ENCODE measurements at places on chromosomes 13 and 19.
A peak's percentile ranks its signal among the peaks of the same experiment; 100 is the strongest.

DNA sequence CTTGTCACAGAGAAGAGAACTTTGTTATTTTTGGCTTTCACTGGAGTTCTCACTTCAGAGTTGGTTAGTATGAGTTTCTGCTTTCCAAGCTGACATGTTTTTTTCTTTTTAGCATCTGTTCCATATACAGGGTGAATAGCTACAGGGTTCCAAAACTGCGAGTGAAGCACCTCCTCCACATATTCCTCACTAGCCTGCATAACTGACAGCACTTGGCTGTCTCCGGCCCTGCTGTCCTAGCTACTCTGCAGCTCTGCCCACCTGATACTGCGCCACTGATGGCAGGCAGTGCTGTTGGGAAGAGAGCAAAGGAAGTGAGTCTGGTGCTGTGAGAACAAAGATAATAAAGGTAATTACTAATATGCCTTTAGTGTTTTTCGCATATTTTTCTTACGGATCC is 6.8 kb downstream of the ATP8A2 start:
- DNase-seq: no peak

DNA sequence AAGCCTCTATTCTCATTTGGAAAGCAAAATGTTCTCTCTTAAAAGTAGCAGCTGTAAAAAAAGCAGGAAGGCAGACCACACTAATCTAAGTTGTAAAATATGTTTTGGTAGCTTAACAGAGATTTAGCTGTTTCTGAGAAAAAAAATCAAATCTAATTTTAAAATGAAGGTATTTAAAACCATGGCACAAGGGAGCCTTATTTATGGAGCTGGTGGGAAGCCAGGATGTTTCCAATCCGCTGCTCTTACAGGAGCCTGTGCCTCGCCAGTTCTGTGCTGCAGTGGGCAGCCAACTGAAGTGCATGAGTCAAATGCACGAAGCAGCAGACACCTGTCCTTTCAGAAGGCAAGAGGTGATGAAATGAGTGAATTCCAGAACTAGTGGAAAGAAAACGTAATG is 28.2 kb downstream of the GPC6 start:
- DNase-seq: no peak

GRCh38 chr19:38557205-38557799 is 60.5 kb downstream of the MAP4K1 start:
- no peak for DNase-seq

DNA sequence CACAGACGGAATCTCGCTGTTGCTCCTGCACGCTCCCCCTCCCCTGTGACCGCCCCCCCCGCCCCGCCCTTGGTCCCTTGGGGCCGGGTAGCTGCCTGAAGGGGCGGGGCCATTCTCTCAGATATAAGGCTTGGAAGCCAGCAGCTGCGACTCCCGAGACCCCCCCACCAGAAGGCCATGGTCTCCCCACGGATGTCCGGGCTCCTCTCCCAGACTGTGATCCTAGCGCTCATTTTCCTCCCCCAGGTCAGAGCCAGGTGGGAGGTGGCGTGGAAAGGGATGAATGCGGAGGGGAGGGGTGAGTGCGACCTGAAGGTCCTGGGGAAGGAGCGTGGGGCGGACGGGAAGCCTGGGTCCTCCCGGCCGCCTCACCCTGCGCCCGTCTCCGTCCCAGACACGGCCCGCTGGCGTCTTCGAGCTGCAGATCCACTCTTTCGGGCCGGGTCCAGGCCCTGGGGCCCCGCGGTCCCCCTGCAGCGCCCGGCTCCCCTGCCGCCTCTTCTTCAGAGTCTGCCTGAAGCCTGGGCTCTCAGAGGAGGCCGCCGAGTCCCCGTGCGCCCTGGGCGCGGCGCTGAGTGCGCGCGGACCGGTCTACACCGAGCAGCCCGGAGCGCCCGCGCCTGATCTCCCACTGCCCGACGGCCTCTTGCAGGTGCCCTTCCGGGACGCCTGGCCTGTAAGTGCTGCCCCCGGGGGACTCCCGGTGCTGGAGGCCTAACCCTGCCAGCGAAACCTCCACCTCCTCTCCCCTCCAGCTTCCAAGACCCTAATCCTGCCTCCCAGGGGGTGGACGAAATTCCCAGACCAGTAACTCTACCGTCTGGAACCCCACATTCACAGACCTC is at the start of gene DLL3:
Gene DLL3 (plus strand): TSS at position 150 of the 845 bp plus-strand sequence. CDS start 28 bp downstream, at position 178.
- no peak for DNase-seq

DNA sequence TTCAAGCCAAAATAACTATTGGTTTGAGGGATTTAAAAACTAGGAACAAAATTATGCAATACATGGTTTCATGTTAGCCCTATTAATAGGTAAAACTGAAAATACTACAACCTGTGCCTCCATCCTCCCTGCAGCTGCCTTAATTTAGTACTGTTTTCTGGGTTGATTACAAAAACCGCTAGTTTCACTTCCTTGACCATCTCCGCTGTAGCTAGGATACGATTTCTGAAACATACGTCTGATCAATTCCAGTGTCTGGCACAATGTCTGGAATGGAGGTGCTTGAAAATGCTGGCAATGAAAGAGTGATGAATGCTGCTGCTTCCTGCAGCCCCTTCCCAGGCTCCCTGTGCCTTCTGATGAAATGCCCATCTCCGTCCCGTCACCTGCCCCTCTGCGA is 273.5 kb downstream of the SHISA2 start:
- no peak for DNase-seq

DNA sequence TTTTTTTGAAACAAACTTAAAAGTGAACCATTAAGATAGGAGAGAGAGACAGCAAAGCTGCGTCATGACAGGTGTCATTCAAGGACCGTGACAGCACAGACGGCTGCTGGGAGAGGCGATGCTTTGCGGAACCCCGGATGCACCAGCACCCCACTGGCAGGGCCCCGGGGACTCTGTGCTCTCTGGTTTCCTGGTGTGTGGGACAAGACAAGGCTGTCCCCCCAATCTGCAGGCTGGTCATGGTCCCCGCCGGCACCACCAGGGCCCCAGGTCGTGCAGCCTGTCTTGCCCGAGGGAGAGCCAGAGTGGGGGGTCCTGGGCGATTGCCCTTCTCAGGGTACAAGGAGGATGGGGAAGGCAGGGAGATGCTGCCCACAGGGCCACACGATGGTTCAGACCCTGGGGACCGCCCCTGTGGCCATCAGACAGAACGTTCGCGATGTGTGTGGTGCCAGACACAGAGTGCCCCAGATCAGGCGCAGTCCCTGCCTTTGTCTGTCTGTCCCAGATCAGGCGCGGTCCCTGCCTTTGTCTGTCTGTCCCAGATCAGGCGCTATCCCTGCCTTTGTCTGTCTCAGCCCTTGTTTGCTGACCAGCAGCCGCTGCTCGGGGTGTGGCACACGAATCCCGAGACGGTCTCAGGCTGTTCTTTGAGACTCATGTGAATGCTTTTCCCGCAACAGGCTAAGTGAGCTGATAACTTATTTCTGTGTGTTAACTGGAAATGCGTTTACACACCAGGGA is 36.1 kb downstream of the ADPRHL1 start:
- DNase-seq: no peak

GRCh38 chr13:76552807-76553206 is 333.4 kb downstream of the KCTD12 start:
- no peak for DNase-seq

DNA sequence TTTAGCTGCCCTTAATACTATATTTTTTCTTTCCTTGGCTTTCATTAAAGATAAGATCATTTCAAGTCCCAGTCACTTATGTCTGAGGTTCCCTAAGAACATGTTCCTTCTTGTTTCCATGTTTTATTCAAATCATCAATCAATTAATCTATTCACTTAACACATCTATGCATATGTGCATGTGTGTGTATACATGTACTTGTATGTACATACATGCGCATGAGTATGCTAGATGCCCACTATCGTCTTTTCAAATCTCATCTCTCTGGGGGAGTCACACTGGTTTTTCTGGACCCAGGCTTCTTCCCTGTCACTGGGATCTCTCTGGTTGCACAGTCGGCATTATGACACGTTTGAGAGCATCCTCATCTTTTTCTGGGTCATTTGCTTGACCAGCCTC is 108.9 kb downstream of the ZNF536 start:
- no peak for DNase-seq

DNA sequence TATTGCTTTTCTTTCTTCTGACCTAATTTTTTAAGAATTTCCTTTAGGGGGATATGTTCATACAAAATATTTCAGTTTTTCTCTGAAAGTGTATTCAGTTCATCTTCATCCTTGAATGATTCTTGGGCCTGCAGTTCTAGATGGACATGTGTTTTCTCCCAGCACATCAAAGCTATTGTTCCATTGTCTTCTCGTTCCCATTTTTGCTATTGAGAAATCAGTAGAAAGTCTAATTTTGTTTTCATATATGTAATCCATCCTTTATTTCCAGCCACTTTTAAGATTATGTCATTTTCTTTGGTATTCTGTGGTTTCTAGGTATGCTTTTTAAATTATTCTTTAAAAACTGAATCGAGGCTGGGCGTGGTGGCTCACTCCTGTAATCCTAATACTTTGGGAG is 15.8 kb upstream of the GRAMD1A start:
- DNase-seq: no peak

DNA sequence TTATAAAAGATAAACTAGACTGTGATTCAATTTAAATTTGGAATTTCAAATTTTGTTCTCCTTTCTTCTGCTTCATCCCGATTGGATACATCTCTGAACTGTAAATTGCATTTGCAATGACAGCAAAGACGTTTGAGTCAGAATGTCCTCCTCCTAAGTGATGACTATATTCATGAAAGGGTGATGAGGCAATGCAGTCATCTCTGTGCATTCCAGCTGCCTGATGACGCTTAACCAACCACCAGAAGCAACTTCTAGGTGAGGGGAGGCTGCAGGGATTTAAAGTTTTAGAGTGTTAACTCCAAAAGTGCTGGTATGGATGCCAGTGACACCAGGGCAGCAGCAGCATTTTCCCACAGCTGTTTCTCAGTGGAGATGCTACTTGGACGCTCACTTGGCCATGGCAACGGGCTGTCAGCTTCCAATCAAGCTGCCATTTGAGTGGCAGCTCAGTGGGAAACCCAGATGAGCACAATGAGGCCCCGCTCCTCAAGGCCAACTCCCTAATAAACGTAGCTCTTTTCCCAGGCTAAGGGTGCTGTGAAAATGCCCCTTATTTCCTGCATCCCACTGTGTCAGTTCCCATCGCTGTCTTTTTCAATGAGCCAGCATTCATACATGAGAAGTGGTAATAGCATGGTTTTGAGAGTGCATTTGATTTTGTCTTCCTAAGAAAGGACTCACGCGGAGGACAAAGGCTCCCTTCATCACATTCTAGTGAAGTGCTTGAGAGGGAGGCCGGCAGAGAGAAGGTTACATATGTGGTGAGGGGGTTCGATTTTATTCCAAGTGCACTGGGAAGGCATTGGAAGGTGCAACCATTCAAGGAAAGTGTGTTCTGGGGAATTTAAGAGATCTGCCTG is 45.2 kb upstream of the AMER2 start:
- DNase-seq: no peak

DNA sequence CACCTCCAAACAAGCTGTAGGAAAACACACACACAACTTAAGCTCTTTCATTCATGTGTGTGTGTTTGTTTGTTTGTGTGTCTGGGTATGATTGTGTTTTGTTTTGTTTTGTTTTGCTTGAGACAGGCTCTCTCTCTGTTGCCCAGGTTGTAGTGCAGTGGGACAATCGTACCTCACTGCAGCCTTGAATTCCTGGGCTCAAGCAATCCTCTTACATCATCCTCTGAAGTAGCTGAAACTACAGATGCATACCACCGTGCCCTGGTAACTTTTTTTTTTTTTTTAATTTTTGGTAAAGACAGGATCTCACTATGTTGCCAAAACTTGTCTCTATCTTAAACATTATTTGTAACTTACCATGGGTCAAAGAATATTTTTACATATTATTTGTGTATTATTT is 431.7 kb downstream of the SLITRK1 start:
- DNase-seq: no peak

DNA sequence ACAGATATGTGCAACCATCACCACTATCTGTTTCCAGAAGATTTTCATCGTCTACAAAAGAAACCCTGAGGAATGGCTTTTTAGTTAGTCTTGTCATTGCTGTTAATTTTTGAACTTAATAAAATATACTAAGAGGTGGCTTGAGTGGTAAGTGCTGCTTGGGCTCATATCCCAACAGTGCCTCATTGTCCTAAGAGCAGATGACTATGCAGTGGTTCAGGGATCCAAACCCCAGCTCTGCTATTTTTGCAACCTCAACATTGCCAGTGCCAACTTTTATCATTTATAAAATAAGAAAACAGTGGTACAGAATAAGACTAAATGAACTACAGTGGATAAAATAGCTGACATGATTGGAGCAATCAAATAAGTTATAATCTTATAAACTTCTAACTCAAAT is 123.2 kb upstream of the SLC7A1 start:
- no peak for DNase-seq

- no peak for DNase-seq
Measured at GRCh38 chr19:12687496-12688196, at the start of gene GNG14. Gene GNG14, plus strand, starts transcription at chr19:12687998. Its CDS starts 51 bp downstream, at chr19:12688049.

- peak; percentile 24 for DNase-seq
Measured at GRCh38 chr19:3250675-3251074, 26.2 kb downstream of the CELF5 start.

GRCh38 chr13:112861876-112862615 is 107.0 kb upstream of the MCF2L start:
- no peak for DNase-seq

GRCh38 chr13:44989071-44989889 is at the start of the genes GPALPP1 and NUFIP1:
Gene GPALPP1, plus strand, starts transcription at chr13:44989538. Its CDS starts 117 bp downstream, at chr13:44989655.
Gene NUFIP1, minus strand, starts transcription at chr13:44989471. Its CDS starts 35 bp downstream, at chr13:44989436.
- DNase-seq: peak; percentile 83

DNA sequence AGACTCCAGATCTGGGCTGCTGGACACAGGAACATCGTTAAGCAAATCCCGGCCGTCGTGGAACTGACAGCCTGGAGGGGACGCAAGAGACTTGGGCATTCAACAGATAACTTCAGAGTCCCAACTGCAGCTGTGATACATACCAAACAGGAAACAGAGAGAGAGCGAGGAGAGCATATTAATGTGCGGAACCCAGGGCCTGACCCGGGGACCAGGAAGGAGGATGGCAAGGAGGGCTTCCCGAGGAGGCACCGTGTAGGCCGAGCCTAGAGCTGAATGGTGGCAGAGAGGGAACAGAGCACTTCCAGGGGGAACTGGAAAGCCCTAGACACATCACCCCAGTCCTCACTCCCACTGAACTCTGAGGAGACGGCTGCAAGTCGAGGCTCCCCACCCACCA is 68.1 kb downstream of the SIPA1L3 start:
- DNase-seq: no peak

DNA sequence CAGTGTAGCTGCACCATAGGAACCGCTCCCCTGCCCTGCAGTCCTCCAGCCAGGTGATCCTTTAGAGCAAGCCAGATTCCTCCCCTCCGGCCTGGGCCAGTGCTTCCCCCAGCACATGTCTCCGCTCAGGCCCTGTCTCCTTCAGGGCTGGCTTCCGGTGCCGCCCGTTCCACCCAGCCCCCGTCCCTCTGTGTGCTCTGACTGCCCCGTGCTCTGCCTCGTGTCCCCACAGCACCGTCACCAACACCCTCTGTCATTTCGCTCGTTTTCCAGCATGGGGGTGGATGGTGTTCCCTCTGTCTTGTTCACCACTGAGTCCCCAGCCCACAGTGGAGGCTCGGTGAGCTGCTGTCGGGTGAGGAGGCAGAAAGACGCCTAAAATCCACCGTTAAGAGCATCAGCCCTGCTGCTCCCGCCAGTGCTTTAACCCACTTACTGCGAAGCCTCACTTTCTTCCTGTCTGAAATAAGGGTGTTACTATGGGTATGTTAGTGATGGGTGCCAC is 54.5 kb downstream of the TSSK6 start:
- peak; percentile 25 for DNase-seq

GRCh38 chr13:105642511-105642958 is 892.9 kb downstream of the EFNB2 start:
- DNase-seq: no peak
